ENCODE measurements at places on chromosomes 16 and 17. TPM values are rescaled to one million over a fixed set of nuclear protein-coding genes. Genes with fewer than 3 reads are reported as not detected.

The PPM1E gene
- 0.02 TPM for total RNA-seq

The RPS2 gene
- total RNA-seq: 3,451 TPM

The KRT32 gene
- total RNA-seq: not detected

The PRKAR1A gene
- 195 TPM for total RNA-seq

The TEKT3 gene
- total RNA-seq: 0.18 TPM

The C17orf67 gene
- 1.8 TPM for total RNA-seq

The TMEM100 gene
- 0.07 TPM for total RNA-seq

The BCL7C gene
- total RNA-seq: 41.3 TPM

The KRTAP2-1 gene
- not detected for total RNA-seq

The AURKB gene
- total RNA-seq: 146 TPM

The C16orf74 gene
- 11.6 TPM for total RNA-seq

The LRRC37A gene
- total RNA-seq: 1.6 TPM

The NAA60 gene
- total RNA-seq: 40.2 TPM

The TUBG2 gene
- total RNA-seq: 23.3 TPM
